MCF 10A (cell line): ENCODE measurements at places on chromosomes 4 and X.

GRCh38 chrX:46340696-46341095, 204.5 kb downstream of the ZNF674 start:
- DNase-seq: no peak

DNA sequence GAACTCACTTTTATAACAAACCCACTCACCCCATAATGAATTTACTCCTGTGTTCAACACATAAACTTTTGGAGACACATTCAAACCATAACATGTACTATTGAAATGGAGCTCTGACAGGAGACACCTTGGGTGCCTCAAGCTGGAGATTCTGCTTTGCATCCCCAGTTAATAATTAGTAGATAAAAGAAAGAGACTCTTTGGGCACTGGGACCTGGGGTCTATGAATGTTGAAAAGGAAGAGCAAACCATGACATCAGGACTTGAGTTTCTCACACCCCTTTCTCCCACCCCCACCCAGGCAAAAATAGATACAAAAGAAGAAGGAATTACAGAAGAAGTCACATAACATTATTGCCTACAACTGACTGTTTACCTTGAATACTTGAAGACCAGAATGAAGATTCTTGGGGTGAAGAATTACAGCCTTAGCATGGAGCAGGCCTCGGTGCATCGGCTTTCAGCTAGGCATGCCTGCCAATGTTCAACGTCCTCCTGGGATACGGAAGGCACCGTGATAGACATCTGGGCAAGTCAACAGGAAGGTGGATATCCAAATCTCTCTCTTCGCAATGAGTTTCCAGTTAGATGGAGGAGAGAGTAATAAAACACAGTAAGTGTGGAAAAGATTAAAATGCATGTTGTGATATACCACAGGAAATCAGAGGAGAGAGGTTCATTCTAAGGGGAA, 316.0 kb downstream of the TRIML1 start:
- no peak for DNase-seq

GRCh38 chr4:143473334-143474126, 40.0 kb upstream of the SMARCA5 start:
- DNase-seq: no peak

- no peak for DNase-seq
These were observed 72.0 kb downstream of the IL1RAPL1 start for GRCh38 chrX:28659269-28659668.

GRCh38 chrX:129768586-129769466, 10.9 kb upstream of the SASH3 start:
- no peak for DNase-seq

GRCh38 chrX:50081282-50081889, 119.4 kb downstream of the AKAP4 start:
- peak; percentile 23 for DNase-seq

DNA sequence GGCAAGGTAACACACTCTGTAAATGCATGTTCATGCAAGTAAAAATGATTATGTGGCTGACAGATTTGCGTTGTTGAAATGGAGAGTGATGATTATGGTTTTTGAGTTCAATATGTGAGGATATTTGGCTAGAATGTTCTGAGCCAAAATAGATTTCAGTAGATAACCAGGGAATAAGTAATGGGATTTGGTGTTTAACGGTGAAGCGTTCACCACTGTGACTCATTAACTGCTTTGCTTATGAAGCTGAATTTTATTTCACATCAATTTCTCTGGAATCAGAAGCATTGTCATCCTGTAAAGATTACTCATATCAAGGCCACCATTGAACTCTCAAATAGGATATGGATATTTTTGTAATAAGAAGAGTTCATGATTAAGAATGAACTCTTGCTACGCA, 11.7 kb downstream of the AFP start:
- no peak for DNase-seq

DNA sequence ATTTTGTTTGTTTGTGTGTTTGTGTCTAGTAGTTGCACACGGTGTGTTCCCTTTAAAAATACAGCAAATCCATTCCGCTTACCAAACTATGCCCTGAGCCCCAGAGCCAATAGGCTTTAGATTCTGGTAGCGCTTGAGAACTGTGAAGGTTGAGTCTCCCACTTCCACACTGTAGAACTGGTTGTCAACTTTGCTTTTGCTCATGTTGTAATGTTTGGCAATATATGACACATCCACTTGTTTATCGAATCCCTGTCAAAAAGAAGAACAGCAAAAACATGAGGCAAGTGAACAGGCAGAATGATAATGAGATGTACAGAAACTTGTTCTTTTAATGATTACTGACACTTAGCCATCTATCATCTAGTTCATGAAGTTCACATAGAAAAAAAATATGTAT, 200.6 kb downstream of the MAPK10 start:
- DNase-seq: no peak

- no peak for DNase-seq
These were observed 29.7 kb downstream of the IL21 start for GRCh38 chr4:122591196-122591595.

GRCh38 chr4:185207466-185207865, 1.9 kb upstream of the SNX25 start:
- DNase-seq: no peak

DNA sequence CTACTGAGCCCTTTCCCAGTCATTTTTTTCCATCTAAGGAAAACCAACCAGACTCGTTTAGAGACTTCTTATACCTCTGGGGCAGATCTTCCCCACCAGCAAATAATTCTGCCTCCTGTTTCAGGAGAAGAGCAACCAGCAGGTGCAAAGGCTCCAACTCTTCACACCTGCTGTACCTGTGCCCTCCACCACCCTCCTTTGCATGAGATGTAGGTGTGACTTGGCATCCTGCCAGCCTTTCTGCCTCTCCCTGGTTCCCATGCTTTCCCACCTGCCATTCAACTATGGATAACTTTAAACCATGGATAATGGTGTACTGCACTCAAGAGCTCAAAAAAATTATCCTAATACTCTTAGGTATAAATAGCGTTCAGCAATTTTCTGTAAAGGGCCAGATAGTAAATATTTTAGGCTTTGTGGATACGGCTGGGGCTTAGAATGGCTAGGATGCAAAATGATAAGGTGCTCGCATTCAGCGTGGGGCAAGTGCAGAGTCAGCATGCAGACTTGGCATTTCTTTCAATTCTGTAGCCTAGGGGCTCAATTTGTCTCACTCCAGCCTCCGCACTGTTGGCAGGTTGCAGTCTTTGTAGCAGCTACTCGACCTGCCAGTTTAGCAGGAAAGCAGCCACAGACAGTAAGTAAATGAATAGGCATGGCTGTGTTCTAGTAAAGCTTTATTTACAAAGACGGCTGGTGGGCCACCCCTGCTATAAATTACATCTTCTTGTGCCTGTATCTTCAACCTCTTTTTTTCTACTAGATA, 79.8 kb downstream of the HCCS start:
- DNase-seq: peak; percentile 34

DNA sequence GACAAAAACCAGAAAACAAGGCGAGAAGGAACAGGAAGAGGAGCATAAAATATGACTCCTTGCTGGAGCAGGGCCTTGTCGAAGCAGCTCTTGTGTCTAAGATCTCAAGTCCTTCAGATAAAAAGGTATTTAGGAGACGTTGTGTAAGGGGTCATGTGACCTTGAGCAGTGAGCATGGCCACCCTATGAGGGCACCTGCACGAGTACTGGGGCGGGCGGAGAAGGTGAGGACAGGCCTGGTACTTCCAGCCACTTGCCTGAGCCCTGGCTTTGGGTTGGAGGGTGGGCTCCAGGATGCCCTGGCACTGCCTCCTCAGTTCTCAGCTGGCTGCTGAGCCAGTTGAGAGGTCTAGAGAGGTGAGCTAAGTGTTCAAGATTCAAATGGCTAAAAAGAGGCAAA, 29.9 kb downstream of the NSD2 start:
- no peak for DNase-seq

GRCh38 chr4:23021040-23021439, 328.3 kb downstream of the GBA3 start:
- no peak for DNase-seq

- DNase-seq: no peak
These were observed 82.9 kb downstream of the RTL5 start for GRCh38 chrX:72048510-72049455.

DNA sequence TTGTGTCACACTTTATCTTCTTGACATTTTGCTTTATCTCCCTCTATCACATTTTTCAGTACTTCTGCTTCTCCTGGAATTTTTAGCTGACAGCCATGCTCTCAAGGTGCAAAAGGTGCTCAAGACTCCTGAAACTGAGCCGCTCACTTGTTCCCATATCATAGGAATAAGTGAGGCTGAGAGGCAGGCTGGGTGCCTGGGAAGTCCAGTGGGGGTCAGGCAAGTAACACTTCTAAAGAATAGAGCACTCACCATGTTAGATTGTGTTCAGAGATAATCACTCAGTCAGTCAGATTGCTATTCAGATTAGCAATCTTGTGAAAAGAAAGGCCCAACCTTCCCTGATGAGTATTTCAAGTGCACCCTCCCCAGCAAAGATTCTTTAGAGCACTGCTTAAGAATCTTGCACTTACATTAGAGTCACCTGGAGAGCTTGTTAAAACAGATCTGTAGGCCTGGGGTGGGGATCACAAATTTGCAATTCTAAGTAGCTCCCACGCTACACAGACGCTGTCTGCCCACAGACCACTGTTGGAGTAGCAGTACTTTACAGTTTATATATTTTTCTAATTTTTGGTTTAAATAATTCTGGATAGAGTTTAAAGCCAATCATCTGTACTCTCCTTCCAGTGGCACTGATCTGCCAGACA, 23.1 kb upstream of the LRAT start:
- peak; percentile 0 for DNase-seq

- DNase-seq: no peak
These were observed 42.5 kb downstream of the ADD1 start for GRCh38 chr4:2886161-2886560.
